ENCODE measurements at places on chromosomes 5 and 9. TPM values are rescaled to one million over a fixed set of nuclear protein-coding genes. Genes with fewer than 3 reads are reported as not detected.

FLT4 gene
- polyA plus RNA-seq = 0.56 TPM

SLC25A25 gene
- 7.4 TPM for polyA plus RNA-seq

SPATA31A3 gene
- polyA plus RNA-seq = not detected

INSL4 gene
- polyA plus RNA-seq = not detected

SPATA31C1 gene
- not detected for polyA plus RNA-seq

GARIN3 gene
- polyA plus RNA-seq = not detected

FBXL7 gene
- not detected for polyA plus RNA-seq

CCNO gene
- polyA plus RNA-seq = not detected

FGF1 gene
- polyA plus RNA-seq = not detected

EEIG1 gene
- polyA plus RNA-seq = 90.5 TPM

SYNPO gene
- 4.8 TPM for polyA plus RNA-seq

SPATA31E1 gene
- polyA plus RNA-seq = not detected

NR5A1 gene
- not detected for polyA plus RNA-seq

PFDN1 gene
- polyA plus RNA-seq = 122 TPM

ABO gene
- not detected for polyA plus RNA-seq

KIF12 gene
- polyA plus RNA-seq = not detected

DOCK2 gene
- 114 TPM for polyA plus RNA-seq

KIF4B gene
- polyA plus RNA-seq = not detected

STOM gene
- 17.2 TPM for polyA plus RNA-seq

RNF145 gene
- polyA plus RNA-seq = 15.6 TPM

PDGFRB gene
- 0.45 TPM for polyA plus RNA-seq

DMXL1 gene
- 41.0 TPM for polyA plus RNA-seq

INSL6 gene
- 0.38 TPM for polyA plus RNA-seq

DMRT1 gene
- polyA plus RNA-seq = not detected

ARAP3 gene
- polyA plus RNA-seq = not detected

FAM153A gene
- not detected for polyA plus RNA-seq

COL15A1 gene
- polyA plus RNA-seq = 0.08 TPM

DNM1 gene
- polyA plus RNA-seq = 0.18 TPM

PELO gene
- polyA plus RNA-seq = 3.2 TPM

ANKRD55 gene
- 1.5 TPM for polyA plus RNA-seq

SAP30L gene
- 34.2 TPM for polyA plus RNA-seq

CCDC69 gene
- 75.5 TPM for polyA plus RNA-seq

OTULINL gene
- 1.2 TPM for polyA plus RNA-seq

RFK gene
- 18.6 TPM for polyA plus RNA-seq

FOXD4L3 gene
- not detected for polyA plus RNA-seq

ALDH1B1 gene
- 9.6 TPM for polyA plus RNA-seq

ACTBL2 gene
- polyA plus RNA-seq = not detected

CMYA5 gene
- not detected for polyA plus RNA-seq

PTTG1 gene
- 19.1 TPM for polyA plus RNA-seq

RALGPS1 gene
- 8.0 TPM for polyA plus RNA-seq

IRF1 gene
- 207 TPM for polyA plus RNA-seq

LECT2 gene
- not detected for polyA plus RNA-seq

ADAMTS13 gene
- polyA plus RNA-seq = 0.35 TPM

TBC1D2 gene
- 5.3 TPM for polyA plus RNA-seq

GZMA gene
- polyA plus RNA-seq = 19.5 TPM

C9orf50 gene
- not detected for polyA plus RNA-seq

TSLP gene
- not detected for polyA plus RNA-seq

Data from IgD-negative memory B cell (primary cell).